ENCODE measurements at places on chromosomes 2 and 18.

GRCh38 chr2:240996161-240996833 is 2.1 kb upstream of the SNED1 start:
- no peak for DNase-seq

DNA sequence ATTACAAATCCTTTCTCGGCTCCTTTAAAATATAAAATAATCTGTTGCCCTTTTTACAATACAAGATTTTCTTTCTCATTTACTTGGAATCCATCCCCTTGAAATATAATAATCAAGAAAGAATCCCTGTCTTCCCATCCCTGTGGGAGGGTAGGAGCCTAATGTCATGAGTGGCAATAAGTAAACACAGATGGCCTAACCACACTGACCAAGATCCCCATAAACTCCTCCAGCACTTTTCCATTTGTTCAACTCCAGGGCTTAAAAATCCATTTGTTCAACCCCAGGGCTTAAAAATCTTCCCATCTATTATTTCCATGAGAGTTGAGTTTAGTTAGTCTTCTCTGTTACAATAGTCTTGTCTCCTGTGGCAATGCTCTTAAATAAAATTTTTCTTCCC is 297.6 kb downstream of the CDH7 start:
- DNase-seq = no peak

GRCh38 chr2:234305846-234306245 is 191.0 kb downstream of the ARL4C start:
- no peak for DNase-seq

DNA sequence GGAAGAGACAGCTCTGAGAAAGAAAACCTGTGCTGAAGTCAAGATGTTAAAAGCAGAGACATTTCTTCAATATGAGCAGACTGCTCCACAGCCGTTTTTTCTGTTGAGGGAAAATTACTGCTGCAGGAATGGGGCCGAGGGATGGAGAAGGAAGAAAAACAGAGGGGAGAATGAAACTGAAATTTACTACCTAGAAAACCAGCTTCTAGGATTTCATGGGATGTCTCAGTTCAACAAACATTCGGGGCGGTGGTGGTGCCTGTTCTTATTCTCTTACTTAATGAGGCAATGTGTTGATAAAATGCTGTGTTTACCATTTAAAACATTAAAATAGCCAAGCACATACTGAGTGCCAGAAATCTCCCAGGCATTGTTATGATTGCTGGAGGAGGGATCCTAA is 557.1 kb upstream of the MEX3C start:
- DNase-seq = no peak

DNA sequence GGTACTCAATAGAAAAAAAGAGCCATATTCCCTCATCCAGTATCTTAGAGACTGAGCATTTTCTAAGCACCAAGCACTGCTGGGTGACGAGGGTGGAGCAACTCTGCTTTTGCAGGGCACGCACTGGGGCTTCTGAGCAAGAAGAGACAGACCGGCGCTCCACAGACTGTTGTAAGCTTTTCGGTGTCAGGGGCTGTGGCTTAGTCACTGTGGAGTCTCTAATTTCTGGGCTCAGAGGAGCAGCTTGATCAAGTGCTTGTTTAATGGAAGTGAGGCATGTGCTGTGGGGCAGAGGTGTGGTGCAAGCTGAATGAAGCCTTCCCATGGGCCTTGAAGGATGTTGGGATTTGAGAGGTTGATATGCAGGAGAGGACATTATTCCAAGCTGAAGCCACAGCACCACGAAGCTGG is 227.1 kb downstream of the MYCN start:
- no peak for DNase-seq

- no peak for DNase-seq
These were observed 517.9 kb downstream of the EIPR1 start for GRCh38 chr2:2859732-2860131.

- peak; percentile 40 for DNase-seq
These were observed 146.8 kb downstream of the TGIF1 start for GRCh38 chr18:3596637-3597384.

DNA sequence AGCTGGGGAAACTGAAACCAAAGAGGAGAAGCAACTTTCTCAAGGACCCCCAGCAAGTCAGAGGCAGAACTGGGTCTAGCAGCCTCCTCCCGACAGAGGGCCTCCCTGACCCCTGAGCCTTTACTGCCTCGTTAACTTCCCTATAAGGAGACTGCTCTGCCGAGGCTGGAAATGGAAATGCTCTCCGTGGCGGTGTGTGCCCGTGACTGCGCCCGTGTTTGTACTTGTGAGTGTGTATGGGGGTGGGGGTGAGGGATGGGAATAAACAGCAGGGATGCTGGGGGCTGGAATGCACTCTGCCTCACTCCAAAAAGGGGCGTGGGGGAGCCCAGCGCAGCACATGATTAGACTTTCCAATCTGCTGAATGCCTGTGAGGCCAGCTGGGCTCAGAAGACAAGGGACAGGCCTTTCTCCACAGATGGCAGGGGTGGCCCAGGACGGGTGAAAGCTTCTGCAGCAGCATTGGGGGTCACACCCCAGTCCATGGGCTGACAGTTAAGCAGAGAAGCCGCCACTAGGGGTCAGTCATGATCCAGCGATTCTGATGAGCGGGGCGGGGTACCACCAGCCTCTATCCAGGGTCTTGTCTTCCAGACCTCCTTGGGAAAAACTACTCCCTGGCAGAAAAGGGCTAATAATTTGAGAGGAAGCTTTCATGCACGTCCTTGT is 26.8 kb downstream of the MPHOSPH10 start:
- peak; percentile 79 for DNase-seq

- no peak for DNase-seq
These were observed 2.4 kb upstream of the PMAIP1 start for GRCh38 chr18:59897321-59897954.

DNA sequence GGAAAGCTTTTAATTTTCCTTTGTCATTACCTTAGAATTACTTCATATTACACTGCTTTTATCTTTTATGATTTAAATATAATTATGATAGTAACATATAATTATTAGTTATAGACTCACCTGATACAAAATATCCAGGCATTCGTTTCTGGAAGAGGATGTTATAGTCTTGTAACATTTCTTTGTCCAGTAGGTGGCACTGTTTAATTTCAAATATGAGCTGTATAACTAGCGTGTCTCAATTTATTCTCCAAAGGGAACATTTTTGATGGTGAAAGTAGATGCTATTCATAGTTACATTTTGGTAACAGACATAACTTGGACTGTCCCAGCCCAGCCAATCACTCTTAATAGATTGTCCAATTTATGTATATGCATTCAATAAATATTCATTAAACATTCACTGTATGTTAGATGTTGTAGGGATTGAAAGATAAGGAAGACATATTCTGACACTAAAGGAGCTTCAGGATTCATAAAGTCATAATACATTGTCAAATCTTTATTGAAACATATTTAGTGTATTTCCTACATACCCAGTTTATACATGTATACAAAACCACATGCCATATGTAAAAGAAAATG is 19.2 kb downstream of the DAW1 start:
- DNase-seq = no peak

DNA sequence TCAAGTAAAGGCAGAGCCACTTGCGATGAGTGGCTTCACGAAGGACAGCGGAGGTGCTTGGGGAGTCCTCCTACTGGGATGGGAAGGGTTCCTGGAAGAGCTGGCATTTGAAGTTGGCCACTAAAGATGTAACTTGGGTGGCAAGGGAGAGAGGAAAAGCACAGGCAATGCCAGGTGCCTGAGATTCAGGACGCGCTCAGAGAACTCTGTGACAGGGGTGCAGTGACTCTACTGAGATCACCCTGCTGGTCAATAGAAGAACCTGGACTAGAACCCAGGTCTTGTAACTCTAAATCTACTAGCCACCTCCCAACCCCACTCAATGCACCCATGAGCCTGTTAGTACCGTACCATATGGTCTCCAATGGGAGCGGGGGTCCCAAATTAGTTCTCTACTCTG is 5.4 kb upstream of the GRHL1 start:
- no peak for DNase-seq

- no peak for DNase-seq
These were observed 2.2 kb upstream of the WNT10A start for GRCh38 chr2:218878486-218878885.

GRCh38 chr2:232434091-232434490 is 21.9 kb upstream of the ALPI start:
- DNase-seq = no peak

- no peak for DNase-seq
These were observed 467.2 kb downstream of the LRRTM4 start for GRCh38 chr2:77054938-77055337.

GRCh38 chr18:33440060-33441043 is at the start of gene CCDC178:
CCDC178 (minus strand) TSS chr18:33440721; CDS start chr18:33412088, 28,633 bp downstream.
- no peak for DNase-seq

GRCh38 chr18:26618135-26618534 is 69.8 kb upstream of the KCTD1 start:
- no peak for DNase-seq

Measured in stimulated activated effector memory CD8-positive, alpha-beta T cell treated with anti-CD3 and anti-CD28 coated beads, Interleukin-12 subunit alpha, Interleukin-12 subunit beta, amount 100 ng/mL, for 72 hours (primary cell).